ENCODE measurements at places on chromosomes 16 and 17.

- no peak for DNase-seq
These were observed 551.9 kb upstream of the CA10 start for GRCh38 chr17:52710363-52710901.

- no peak for DNase-seq
These were observed 14.7 kb downstream of the TMEM11 start for GRCh38 chr17:21199311-21199710.

DNA sequence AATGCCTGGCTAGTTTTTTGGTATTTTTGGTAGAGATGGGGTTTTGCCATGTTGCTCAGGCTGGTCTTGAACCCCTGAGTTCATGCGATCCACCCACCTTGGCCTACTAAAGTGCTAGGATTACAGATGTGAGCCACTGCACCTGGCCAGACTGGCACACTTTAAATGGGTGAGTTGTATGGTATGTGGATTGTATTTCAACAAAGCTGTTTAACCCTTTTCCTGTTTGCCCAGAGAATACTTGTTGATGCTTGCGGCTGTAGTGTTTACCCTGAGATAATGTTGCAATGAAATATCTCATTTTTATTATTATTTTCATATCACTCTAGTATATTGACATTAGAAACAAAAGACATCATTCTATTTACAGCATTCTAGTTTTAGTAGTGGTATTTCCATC, 17.1 kb upstream of the TMEM94 start:
- DNase-seq: no peak

DNA sequence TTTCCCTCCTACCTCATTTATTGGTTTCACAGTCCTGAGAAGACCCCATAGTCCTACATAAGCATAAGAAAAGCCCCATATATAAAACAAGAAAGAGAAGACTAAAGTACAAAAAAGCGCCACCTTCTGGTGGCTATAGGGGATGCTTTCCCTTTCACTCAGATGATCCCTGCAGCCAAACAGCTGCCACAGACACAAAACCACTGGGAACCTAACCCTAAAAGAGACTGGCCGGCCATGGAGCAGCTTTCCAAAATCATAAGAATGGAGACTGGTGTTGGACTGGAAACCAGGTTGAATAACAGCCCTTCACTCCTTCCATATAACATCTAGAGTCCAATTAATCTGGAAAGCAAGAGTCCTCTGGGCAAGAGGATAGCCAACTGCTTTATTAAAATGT, 11.4 kb downstream of the DYNC1LI2 start:
- no peak for DNase-seq

DNA sequence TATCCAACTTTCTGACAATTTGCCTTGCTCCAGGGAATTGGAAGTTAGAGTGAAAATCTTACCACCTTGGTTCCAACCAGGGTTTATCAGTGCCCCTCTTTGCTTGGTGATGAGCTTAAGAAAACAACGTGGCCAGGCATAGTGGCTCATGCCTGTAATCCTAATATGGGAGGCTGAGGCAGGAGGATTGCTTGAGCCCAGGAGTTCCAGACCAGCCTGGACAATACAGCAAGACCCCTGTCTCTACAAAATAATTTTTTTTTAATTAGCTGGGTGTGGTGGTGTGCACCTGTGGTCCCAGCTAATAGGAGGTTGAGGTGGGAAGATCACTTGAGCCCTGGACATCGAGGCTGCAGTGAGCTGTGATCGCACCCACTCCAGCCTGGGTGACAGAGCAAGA, 21.4 kb downstream of the SLC7A6 start:
- no peak for DNase-seq

GRCh38 chr17:17691468-17692263, 10.4 kb downstream of the RAI1 start:
- DNase-seq: no peak

- DNase-seq: no peak
These were observed 6.7 kb downstream of the NLRC3 start for GRCh38 chr16:3570420-3571062.

DNA sequence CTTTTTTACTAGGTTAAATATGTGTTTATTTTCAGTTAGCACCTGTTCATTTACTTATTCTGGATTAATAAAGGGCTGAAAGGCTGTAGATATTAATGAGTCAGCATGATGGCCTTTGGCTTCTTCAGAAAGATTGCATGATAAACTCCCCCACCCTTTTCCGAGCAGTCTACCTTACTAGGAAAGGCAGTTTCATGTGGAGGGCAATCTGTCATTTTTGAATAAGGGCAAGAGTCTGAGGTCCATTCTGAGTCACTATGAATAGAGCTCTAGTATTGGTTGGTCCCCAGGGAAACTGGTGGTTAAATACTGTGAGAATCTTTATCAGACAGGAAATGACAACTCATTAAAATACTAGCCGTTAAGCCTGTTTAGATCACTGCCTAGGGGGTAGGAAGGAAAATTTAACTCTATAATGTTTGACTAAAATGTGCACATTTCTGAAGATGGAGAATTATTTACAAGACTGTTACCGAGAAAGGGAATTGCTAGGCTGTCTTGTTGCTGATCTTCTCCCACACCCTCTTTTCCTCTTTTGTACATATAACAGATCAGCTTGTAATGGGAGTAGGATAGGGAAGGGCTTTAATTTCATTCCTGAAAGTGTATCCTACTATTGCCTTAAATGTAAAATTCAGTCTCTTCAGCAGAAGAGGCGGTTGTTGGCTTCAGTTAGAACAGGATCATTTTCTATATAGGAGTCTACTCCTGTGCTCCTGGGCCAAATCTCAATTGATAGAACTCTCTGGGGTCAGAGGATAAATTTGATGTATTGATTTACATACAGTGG, 63.3 kb downstream of the TUBD1 start:
- no peak for DNase-seq

Measured in stimulated activated CD4-positive, alpha-beta T cell treated with anti-CD3 and anti-CD28 coated beads, Interleukin-12 subunit alpha, Interleukin-12 subunit beta, amount 100 ng/mL, for 48 hours (primary cell).